Dermis blood vessel endothelial cell (primary cell): ENCODE measurements at places on chromosomes 3 and 15. TPM values are rescaled to one million over a fixed set of nuclear protein-coding genes. Genes with fewer than 3 reads are reported as not detected.

GRCh38 chr3:62366126-62366484, 7.2 kb downstream of the FEZF2 start:
- no peak for DNase-seq

DNA sequence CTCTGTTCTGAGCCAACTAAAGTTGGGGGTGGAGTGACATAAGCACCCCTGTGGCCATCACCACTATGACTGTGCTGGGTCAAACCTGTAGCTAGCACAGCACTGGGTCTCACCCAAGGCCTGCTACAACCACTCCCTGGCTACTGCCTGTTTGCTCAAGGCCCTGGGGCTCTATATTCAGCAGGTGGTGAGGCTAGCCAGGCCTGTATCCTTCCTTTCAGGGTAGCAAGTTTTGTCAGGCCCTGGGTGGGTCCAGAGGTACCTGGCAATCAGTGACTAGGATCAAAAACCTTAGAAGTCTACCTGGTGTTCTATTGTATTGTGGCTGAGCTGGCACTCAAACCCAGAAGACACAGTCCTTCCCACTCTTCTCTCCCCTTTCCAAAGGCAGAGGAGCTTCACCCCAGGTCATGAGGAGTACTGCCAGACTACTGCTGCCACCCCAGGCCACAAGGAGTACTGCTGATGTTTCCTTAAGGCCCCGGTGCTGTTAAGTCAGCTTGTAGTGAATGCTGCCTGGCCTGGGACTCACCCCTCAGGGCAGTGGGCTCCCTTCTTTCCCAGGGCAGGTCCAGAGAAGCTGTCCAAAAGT, 170.8 kb downstream of the IGSF11 start:
- no peak for DNase-seq

- DNase-seq = no peak
Measured at GRCh38 chr3:72077473-72078259, 292.7 kb upstream of the PROK2 start.

DNA sequence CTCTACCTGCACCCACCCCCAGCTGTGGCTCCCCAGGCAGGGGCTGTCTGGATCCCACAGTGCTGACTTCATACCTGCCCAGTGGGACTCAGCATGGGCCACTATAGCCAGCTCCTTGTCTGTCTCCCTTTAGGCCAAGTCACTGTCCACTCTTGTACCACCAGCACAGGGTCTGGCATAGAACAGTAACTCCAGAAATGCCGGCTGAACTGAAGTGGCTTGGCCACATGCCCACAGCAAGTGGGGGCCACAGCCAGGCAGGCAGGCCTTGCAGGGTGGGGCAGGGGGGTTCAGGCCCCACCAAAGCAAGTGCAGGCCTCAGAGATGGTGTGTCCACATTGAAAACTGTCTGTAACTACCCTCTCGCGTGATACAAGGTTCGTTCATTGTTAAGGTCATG, 252.6 kb upstream of the LYSMD4 start:
- DNase-seq = no peak

Gene TRIM59
- total RNA-seq = 19.7 and 30.5 TPM in 2 replicates

Gene PRSS50
- not detected in 2 replicates for total RNA-seq
